ENCODE measurements at places on chromosomes 13 and 19.

DNA sequence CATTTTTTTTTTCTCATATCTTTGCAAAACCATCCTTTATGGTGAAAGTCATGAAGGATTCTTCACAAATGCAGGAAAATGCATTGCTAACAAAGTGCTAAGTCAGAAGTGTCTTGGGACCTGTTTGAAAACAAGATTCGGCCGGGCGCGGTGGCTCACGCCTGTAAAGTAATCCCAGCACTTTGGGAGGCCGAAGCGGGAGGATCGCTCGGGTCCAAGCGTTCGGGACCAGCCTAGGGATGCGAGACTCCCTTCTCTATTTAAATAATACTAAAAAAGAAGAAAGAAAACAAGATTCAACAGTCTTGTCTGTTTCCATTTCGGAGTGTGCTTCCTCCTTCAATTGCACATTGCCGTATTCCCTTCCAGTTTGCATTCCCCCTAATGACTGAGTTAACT is 819 bp downstream of the EID2B start:
- DNase-seq, result no peak

DNA sequence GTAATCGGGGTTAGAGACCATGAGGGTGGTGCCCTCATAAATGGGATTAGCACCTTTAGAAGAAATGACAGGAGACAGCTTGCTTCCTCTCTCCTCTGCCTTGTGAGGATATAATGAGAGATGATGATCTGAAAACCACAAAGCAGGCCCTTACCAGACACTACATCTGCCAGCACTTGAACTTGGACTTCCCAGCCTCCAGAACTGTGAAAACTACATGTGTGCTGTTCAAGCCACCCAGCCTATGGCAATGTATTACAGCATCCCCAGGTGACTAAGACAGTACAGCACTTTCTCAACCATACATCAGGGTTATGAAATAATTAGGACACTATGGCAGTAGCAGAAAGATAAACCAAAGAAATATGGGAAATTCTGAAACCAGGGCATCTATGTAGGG is 7.4 kb downstream of the ZNF564 start:
- no peak for DNase-seq

GRCh38 chr13:34657716-34658115 is 284.4 kb upstream of the NBEA start:
- no peak for DNase-seq

- no peak for DNase-seq
These were observed 23.8 kb upstream of the VSTM2B start for GRCh38 chr19:29501816-29502580.

- DNase-seq, result no peak
These were observed 22.2 kb downstream of the CCDC169 start for GRCh38 chr13:36275190-36276002.

GRCh38 chr19:33416307-33417215 is 43.1 kb downstream of the CEBPG start:
- peak; percentile 59 for DNase-seq

GRCh38 chr13:35479706-35480105 is 3.2 kb upstream of the MAB21L1 start:
- no peak for DNase-seq

- no peak for DNase-seq
These were observed 833.9 kb downstream of the SLITRK1 start for GRCh38 chr13:83048419-83048818.

- DNase-seq, result no peak
These were observed 23.6 kb downstream of the DPP9 start for GRCh38 chr19:4699826-4700692.

All from stimulated activated CD4-positive, alpha-beta T cell treated with anti-CD3 and anti-CD28 coated beads, Interleukin-4, amount 100 ng/mL, for 4 hours (primary cell).